NCI-H1092 (cell line): ENCODE measurements at places on chromosomes 7 and 10.

DNA sequence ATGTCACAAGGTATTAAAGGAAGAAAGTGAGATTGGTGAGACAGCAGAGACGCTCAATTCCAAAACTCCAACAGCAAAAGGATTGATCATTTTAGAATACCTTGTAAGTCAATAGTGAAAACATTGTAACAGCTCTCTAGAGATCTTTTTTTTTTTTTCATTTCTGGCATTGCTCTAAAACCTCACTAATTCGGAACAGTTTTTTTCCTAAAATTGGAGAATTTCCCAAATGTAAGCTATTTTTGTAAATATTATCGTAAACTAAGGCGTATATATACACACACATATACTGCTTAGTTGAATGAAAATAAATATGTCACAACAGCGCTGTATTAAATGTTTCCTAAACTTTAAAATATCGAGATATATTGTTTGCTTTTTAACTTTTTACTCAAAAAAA lies 30.6 kb upstream of the CELF2 start:
- DNase-seq: no peak

GRCh38 chr7:69657331-69657730 lies 59.1 kb downstream of the AUTS2 start:
- DNase-seq: no peak

- no peak for DNase-seq
Observed at GRCh38 chr7:43533801-43534479, 49.0 kb upstream of the STK17A start.

GRCh38 chr7:93055543-93056107 lies 62.2 kb downstream of the SAMD9 start:
- peak; percentile 9 for DNase-seq

DNA sequence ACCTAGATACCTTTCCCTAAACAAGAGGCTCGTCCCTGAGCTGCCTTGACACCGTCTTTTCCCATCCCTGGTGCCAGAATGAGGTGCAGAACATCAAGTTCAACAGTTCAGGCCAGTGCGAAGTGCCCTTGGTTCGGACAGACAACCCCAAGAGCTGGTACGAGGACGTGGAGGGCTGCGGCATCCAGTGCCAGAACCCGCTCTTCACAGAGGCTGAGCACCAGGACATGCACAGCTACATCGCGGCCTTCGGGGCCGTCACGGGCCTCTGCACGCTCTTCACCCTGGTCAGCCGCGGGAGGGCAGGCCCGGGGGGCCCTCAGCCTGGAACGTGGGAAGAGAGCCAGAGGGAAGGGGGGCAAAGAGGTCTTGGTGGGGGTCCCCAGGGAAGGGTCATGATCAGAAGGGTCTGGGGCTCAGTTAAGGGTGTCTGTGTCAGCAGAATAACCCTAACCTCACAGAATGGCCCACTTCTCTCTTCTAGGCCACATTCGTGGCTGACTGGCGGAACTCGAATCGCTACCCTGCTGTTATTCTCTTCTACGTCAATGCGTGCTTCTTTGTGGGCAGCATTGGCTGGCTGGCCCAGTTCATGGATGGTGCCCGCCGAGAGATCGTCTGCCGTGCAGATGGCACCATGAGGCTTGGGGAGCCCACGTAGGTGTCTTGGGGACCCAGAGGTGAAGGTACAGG lies 16.8 kb downstream of the SMO start:
- no peak for DNase-seq

- no peak for DNase-seq
Observed at GRCh38 chr10:47107007-47107747, 192.8 kb upstream of the GDF10 start.

DNA sequence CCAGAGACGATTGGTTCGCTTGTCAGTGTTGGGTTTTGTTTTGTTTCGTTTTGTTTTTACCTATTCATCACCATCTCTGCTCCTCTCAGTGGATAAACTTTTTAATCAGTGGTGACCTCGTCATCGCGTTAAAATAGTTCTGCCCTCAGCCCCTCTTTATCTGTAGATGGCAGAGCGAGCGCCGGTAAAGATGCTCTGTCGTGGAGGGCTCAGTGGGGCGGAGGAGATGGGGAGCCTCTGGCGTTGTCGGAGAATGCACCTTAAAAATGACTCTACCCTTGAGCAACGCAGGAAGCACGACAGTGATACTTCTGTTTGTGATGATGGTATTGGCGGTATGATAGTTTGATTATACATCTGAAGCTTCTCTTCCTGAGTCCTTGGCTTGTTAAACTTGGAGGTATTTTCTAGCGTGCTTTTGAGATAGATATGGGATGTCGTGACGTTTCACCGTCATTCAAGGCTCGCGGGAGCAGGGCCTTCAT lies 554 bp downstream of the CSGALNACT2 start:
- no peak for DNase-seq

DNA sequence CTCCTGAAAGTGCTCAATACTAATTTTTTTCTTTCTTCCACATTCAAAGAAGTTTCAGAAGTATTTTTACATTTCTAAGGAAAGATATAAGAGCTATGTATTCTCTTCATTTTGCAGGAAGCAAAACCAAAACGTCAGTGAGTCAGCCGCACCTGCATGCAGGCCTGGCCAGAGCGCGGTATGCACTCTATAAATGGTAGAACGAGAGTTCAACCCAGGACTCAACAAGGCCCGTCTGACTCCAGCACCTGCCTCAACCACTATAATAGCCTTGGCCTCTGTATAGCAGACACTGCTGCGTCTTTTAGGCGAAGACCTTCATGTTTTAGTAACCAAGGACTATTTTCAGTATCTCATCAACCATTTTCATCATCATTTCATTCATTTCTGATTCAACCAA lies 113.2 kb downstream of the KMT2E start:
- no peak for DNase-seq

DNA sequence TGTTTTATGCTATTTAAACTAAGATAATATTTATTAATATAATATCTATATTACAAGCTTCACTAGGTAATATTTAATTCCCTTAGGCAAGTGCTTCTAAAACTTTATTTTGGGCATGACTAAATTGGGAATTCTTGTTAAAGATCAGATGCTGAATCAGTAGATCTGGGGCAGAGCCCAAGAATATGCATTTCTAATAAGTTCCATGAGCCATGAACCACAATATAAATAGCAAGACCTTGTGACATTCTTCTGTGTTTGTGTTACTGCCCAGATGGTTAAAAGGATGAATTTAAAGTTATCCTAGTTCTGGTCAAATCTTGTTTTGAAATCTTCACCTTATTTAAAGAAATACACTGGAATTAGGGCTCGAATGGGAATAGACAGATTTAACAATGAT lies 258.4 kb upstream of the CACNA2D1 start:
- no peak for DNase-seq

DNA sequence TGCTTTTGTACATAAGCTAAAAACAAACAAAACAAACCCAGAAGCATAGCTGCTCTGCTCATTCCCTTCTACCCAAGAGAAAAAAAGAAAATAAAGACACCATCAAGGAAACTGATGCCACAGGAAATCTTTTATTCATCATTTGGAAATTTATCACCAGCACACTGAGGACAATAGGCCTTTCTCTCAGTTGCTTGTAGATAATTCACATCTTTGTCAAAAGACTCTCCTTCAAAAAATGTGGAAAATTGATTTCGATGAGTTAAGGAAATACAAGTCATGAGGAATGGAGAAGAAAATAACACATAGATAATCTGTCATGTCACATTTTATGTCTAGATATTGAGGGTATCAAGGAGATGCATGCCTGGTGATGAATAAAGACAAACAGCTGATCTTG lies 53.5 kb downstream of the ZNF37A start:
- DNase-seq: no peak

- DNase-seq: no peak
Observed at GRCh38 chr7:83065714-83066113, 97.0 kb downstream of the PCLO start.

- DNase-seq: no peak
Observed at GRCh38 chr7:18210377-18210776, 182.7 kb upstream of the PRPS1L1 start.

- DNase-seq: no peak
Observed at GRCh38 chr10:63636812-63637211, 115.6 kb downstream of the REEP3 start.

DNA sequence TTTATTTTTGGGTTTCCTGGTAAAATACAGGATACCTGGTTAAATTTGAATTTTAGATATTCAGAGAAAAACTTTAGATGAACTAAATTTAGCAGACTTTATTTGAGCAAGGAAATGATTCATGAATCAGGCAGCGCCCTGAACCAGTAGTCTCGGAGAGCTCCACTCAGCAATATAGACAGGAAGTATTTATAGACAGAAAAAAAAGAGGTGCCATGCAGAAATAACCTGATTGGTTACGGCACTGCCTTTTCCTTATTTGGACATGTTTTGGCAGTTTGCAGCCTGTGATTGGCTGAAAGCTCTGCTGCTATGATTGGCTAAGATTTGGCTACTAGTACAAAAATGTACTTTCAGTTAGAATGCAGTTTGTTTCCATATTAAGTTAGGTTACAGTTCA lies 198.3 kb upstream of the DKK1 start:
- no peak for DNase-seq

DNA sequence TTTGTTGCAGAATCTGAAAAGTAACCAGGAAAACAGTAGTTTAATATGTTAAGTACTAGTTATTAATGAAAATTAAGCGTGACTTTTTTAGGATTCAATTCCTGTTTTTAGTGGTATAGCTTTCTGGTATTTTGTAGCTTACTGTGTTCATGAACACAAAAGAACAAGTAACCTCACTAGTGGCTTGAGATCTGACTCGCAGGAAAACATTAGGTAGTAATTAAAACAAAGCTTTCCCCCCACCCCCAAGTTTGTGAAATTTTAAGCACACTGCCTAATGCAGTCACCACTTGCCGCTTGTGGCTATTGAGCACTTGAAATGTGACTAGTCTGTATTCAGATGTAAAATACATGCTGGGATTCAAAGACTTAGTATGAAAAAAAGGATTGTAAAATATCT lies 102.5 kb upstream of the RPA3 start:
- DNase-seq: peak; percentile 62

DNA sequence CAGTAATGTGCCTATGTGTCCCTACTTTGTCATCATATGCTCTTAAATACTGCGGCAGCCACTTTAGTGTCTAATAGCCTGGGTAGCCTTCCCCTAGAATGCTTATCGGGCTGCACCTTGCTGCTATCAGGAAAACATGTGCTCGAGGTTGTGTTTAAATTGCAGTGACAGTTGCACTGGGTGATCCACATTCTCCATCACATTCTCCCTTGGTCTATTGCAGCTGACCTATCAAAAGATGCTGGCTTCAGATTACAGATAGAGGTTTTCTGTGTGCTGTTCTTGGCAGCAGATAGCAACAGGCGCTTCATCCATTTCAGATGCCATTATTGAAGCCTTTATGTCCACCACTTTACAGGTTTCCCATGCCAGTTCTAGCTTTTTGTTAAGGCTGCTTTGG lies 130.1 kb upstream of the MDFIC start:
- DNase-seq: peak; percentile 23

- peak; percentile 83 for DNase-seq
Observed at GRCh38 chr7:117068511-117069145, 115.3 kb downstream of the ST7 start.

GRCh38 chr10:69646185-69647060 lies 16.4 kb downstream of the FAM241B start:
- DNase-seq: no peak

DNA sequence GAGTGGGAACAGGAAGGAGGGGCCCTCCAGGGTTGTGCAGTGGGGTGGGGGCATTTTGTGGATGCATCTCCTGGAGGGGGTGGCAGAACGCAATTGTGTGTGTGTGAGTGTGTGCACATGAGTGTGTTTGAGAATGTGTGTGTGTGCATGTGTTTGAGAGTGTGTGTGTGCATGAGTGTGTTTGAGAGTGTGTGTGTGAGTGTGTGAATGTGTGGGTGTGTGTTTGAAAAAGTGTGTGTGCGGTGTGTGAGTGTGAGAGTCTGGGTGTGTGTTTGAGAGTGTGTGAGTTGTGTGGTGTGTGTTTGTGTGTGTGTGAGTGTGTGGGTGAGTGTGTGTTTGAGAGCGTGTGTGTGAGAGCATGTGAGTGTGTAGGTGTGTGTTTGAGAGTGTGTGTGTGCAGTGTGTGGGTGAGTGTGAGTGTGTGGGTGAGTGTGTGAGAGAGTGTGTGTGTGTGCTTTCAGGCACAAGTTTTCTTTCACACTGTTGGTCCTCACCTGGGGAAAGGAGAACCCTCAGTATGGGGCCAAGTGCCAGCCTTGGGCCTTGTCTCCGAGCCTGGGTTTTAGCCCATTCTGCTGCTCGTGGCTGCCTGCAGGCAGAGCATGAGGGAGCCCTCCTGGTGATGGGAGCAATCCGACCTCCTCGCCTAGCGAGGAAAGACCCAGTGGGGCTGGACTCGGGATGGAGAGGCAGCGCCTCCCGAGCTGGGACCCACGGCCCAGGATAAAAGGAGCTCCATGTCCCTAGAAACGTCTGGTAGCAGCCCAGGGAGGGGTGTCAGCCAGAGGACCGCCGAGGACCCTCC lies 35.6 kb downstream of the CDH23 start:
- no peak for DNase-seq

DNA sequence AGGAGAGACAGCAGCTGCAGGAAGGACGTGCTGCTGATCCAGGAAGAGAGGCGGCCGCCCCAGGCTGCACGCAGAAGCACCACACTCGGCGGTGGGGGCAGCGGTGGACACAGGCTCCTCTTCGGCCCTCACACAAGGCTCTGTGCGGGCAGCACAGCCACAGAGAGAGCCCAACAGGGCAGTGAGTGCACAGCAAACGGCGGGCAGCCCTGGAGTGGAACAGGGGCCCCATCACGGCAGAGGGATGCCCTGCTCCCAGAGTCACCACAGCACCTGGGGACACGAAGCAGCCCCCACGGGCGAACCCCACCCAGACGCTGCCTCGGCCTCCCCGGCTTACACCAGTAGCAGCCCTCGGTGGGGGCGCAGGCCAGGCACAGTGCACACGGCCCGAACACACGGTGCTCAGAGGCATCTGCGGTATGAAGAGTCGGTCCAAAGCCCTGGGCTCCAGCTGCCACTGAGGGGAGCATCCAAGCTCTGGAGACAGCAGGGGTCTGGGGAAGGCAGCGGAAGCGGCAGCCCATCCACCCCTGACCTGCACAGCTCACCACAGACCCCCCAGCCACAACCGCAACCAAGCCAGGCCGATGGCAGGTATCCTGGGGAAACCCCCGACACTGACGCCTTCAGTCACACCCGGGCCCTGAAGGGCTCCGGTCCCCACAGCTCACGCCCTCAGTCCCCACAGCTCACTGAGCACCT lies 16.8 kb downstream of the NUDT1 start:
- no peak for DNase-seq

GRCh38 chr10:1308173-1308961 lies 252.2 kb downstream of the WDR37 start:
- no peak for DNase-seq

DNA sequence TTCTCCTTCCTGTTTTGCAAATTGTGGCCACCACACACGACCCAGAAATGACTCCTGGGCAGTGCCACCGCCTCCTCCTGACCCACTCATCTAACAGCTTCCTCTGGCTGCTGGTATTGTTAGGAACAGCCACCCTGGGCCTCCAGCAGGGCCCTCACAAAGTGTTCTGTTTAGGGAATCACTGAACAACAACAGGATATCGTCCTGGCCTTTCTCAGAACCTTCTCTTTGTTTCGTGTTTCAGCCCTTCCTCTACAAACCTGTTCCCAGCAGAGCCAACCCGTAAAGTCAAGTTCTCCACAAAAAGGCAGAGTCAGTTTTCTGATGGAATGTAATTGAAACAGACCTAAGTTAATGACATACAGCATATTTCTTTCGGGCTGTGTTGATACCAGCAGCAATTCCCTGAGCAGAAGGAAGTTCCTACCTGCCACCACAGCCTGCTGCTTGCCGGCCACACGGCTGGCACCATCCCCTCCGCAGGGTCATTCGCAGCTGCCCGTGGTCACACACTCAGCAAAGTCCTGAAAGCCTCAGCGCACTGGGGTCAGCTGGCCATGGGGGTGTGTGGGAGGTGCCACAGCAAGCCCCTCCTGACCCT lies 91.7 kb upstream of the PITRM1 start:
- no peak for DNase-seq
